NCI-H1436 (cell line): ENCODE measurements at places on chromosomes 3 and 15.

- DNase-seq = no peak
These were observed 18.1 kb downstream of the GHRL start for GRCh38 chr3:10274601-10275000.

GRCh38 chr15:40344631-40345120 lies 3.9 kb upstream of the CCDC9B start:
- DNase-seq = peak; percentile 61

GRCh38 chr3:157775446-157775845 lies 272.2 kb upstream of the VEPH1 start:
- DNase-seq = no peak

DNA sequence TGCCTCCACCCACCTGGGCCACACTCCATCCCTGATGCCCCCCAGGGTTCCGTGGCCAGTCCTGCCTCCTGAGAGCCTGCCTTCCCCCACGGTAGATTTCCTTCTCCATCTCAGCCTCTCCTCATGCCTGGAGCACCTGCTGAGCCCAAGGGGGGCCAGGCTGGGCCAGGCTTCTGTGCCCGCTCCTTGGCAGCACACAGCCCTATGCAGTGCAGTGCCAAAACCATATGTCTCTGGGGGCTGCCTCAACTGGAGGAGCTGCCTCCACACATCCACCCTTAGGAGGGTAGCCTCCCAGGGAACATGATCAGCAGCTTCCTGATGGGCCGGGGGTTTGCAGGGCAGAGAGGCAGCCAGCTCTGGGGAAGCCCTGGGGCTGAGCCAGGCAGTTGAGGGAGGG lies 24.6 kb upstream of the GATA2 start:
- no peak for DNase-seq

DNA sequence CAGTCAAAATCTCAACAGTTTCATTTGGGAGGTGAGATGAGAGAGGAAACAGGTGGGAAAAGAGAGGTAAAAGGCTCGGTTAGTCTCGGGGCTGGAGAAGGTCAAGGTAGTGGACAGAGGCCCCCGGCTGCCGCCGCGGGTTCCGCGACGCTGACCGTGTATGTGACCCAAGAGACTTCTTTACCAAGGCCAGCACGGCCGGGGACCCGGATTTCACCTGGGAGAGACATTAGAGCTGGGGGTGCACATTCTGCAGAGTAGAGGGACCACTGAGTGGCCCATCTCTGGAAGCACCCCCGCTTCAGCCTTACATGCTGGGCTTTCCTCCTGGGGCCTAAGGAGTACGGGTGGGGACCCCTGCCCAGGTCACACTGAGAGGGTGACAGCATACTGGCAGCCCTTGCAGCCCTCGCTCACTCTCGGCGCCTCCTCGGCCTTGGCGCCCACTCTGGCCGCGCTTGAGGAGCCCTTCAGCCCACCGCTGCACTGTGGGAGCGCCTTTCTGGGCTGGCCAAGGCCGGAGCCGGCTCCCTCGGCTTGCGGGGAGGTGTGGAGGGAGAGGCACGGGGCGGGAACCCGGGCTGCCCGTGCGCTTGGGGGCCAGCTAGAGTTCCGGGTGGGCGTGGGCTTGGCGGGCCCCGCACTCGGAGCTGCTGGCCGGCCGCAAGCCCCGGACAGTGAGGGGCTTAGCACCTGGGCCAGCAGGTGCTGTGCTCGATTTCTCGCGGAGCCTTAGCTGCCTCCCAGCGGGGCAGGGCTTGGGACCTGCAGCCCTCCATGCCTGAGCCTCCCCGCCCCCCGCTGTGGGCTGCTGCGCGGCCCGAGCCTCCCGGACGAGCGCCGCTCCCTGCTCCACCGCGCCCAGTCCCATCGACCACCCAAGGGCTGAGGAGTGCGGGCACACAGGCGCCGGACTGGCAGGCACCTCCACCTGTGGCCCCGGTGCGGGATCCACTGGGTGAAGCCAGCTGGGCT lies 41.3 kb upstream of the RPL32 start:
- no peak for DNase-seq

- no peak for DNase-seq
These were observed 29.6 kb downstream of the TMEM39A start for GRCh38 chr3:119433613-119434325.

DNA sequence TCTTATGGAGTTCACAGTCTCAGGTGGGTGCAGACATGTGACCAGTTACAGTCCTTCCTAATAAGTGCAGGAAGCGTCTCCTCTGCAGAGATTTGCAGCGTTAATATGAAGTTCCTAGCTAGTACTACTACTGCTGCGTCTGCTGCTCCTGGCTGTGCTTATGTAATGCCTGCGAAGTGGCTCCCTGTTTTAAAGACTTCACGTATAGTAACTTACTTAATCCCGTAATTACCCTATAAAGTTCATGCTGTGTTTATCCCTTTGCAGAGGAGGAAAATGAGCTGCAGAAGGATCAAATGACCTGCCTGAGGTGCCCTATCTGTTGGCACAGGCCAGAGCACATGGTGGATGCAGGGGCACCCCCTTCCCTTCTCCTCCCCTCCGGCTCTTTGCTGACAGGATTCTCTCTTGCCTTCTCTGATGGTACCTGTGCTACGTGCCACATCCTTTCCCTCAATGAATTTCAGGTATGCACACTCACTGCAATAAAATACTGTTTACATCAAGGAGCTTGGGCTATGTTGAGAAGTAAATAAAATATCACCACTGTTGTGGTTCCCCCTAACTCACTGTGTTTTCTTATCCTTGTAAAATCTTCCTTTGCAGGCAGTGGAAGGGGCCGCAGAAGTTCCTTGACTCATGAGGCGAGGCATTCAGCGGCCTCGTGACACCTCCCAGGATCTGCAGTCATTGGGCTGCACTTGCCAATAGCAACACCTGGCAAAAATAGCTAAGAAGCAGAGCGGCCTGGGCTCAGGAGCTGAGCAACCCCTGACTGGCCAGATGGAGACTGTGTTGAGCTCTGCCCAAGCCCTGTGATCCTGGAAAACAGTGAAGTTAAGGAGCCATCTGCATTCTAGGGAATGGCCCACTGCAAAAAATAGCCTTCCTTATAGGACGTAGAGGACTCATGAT lies 188.9 kb upstream of the ATP10A start:
- DNase-seq = no peak

DNA sequence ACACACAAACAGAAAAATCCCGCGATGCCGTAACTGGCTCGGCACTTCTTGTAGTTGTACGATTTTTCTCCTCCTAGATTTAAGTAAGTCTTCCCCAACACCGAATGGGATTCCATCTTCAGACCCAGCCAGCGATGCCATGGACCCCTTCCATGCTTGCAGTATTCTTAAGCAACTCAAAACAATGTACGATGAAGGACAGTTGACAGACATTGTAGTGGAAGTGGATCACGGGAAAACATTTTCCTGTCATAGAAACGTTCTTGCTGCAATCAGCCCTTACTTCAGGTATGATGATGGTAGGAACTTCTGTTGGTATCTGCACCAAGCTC lies 763 bp downstream of the KBTBD8 start:
- no peak for DNase-seq

DNA sequence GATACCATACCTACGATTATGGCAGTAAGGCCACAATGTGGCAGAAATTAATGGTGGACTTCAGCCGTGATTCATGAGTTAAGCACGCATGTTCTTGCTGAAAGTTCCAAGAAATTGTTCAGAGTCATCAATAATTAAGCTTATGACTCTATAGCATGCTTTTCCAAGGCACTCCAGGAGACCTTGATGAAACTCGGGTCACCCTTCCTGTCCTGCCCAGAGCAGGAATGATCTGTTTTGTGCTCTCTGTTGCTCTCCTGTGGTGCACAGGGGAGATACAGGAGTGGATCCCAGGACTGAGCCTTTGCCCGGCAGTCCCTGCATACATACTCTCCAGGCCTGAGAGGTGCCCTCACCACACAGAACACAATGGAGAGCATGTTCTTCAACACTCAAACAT lies 141.6 kb upstream of the SLC2A2 start:
- no peak for DNase-seq

DNA sequence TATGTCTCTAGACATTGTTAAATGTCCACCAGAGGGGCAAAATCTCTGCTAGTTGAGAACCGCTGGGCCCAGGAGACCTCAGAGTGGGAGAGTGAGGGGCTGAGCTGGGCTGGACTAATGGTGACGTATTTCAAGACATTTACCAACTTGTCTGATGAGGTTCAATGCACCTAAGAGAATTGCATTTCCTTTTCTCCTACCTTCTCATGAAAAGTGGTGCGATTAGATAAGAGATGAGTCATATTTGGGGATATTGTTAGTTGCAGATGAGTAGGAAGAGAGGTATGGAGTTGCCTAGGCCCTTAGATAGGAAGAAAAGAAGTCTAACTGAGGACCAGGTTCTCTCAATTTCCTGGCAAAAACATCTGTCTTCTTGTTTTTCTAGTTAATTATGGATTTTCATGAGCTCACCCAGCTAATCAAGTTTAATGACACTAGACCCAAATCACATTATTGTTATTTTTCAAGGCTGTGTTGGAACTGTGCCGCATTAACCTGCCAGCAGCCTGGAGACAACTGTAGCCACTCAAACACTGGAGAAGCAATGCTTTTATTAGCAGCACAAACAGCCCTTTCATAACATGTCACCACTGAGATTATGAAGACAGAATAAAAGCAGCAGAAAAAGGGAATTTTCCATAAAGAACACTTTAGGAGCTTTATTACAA lies 144.2 kb downstream of the PDCD6IP start:
- no peak for DNase-seq

DNA sequence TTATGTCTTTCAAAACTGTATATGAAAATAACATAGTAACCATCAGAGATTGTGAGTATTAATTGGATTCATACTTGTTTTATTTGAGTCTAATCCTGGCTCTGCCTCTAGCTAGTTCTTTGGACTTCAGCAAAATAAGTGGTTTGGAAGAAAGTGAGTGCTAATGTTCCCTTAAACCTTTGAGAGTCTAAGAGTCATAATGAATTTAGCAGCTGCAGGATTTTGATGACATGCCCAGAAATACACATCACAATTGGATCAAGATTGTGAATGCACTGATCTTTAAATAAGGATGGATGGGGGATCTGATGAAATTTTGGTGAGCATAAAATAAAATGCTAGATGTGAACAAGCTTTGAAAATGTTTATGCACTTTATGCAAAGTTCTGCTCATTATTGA lies 79.9 kb upstream of the FAM98B start:
- no peak for DNase-seq

DNA sequence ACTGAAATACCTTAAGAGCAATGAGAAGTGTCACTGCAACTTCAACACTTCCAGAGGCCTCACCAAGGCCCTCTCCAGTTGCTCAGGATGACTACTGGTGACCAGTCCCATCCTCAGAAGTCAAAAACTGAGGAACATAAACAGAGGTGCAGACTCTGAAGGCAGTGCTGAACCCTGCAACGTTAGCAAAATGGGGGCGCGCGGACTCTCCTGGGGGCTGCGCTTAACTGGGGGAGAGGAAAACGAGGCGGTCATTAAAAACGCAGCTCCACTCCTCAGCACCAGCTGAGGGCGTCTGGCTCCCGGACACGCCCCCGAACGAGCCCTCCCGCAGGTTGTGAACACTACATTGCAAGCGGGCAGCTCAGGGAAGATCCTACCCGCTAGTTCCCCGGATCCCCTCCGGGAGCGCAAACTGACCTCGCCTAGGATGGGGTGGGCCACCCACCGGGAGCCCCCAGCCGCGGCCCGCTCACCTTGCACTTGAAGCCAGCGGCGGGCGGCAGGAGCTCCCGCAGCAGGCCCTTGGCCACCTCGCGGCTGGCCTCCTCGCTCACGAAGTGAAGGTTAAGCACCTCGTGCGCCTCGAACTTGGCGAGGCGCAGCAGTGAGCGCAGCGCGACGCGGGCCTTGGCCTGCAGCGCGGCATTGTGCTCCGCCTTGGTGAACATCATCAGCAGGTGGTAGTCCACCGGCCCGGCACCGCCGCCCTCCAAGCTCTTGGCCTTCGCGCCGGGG lies 711 bp downstream of the XXYLT1 start:
- peak; percentile 67 for DNase-seq

- DNase-seq = no peak
These were observed at the start of gene COL8A1 for GRCh38 chr3:99638167-99638948. TSS of gene COL8A1 (plus strand) at chr3:99638594. CDS start at chr3:99790683, 152,089 bp downstream.

DNA sequence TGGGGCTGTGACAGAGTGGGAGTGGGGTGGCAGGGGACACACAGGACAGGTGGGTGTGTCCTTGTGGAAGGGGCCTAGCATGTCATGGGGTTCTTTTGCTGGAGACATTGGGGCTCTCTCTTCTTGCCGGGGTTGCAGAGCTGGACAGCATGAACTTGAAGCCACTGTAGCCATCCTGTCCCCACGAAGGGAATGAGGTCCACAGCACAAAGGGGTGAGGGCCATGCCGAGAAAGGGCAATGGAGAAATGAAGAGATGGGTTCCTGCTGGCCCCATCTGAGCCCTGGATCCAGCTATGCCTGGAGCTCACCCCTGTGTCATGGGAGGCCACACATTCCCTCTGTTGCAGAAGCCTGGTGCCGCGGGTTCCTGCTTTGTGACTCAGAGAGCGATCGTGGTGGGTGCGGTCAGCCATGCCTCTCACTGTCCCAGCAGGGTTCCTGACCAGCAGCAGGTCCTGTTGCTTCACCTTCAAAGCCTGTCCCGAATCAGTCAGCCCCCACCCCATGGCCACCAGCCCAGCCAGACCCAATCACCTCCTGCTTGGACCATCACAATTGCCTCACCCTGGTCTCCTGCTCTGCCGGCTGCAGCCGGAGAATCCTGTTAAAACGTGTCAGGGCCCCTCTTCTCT lies 50.0 kb downstream of the DNAJB8 start:
- DNase-seq = no peak

GRCh38 chr3:189797103-189797750 lies 166.0 kb downstream of the TP63 start:
- no peak for DNase-seq

DNA sequence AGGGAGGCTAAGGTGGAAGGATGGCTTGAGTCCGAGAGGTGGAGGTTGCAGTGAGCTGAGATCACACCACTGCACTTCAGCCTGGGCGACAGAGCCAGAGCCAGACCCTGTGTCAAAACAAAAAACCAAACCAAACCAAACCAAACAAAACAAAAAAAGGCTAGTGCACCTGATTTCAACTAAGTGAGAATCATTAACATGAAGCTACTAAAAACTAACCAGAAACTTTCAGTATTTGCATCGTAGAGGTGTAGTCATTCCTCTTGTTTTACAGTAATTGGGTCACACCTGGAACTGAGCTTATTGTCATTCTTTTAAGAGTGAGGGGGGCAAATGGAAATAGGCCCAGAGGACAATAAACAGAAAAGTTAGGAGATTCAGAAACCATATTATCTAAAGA lies 58.5 kb downstream of the ST6GAL1 start:
- DNase-seq = no peak

DNA sequence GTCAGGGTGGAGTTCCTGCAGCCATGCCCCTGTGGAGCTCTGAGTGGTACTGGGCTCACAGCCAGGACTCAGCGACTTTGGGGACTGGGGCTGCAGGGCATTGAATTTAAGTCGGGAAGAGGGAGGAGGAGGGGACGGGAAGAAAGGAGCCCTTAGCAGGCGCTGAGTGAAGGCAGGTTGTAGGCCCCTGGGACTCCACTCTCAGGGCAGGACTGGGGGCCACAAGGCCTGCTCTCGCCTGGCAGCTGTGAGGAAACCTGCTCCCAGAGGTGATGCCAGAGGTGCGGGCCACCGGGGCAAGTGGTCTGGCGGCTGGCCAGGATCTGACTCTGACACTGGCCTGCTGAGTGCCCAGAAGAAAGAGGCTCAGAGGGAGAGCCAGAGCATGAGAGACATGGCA lies 73.5 kb downstream of the EPHB3 start:
- peak; percentile 25 for DNase-seq

GRCh38 chr3:46477145-46477544 lies 12.4 kb upstream of the LTF start:
- DNase-seq = no peak
